ENCODE measurements at places on chromosomes 5 and 9.

GRCh38 chr9:115636596-115636995, 517.0 kb upstream of the PAPPA start:
- peak; percentile 53 for DNase-seq

DNA sequence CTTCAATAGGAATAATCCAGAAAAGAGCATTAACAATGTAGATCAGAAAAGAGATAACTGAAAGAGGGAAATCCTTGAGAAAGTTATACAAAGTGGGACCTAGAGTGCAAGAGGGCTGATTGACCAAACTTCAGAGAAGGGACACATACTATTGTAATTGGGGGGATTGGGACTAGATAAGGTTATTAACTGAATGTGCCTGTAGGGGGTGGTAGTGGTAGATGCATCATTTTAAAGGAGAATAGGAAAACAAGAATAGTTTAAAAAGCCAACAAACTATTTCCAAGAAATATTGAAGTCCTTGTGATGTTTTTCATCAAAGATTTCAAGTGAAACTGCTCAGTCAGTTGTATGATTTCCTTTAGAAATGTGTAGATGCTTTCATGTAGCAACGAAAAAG, 468.5 kb downstream of the TAF11L14 start:
- DNase-seq: no peak

GRCh38 chr5:76947082-76947503, 5.8 kb upstream of the CRHBP start:
- DNase-seq: no peak

- peak; percentile 56 for DNase-seq
Measured at GRCh38 chr9:35954942-35955546, 2.9 kb downstream of the OR2S2 start.

GRCh38 chr9:123450098-123450770, 94.2 kb downstream of the CRB2 start:
- DNase-seq: no peak

GRCh38 chr5:61397238-61397637, 65.2 kb downstream of the ZSWIM6 start:
- DNase-seq: no peak

- no peak for DNase-seq
Measured at GRCh38 chr5:14383923-14384322, 197.7 kb upstream of the OTULINL start.

- no peak for DNase-seq
Measured at GRCh38 chr5:1391691-1392090, 46.8 kb upstream of the CLPTM1L start.

DNA sequence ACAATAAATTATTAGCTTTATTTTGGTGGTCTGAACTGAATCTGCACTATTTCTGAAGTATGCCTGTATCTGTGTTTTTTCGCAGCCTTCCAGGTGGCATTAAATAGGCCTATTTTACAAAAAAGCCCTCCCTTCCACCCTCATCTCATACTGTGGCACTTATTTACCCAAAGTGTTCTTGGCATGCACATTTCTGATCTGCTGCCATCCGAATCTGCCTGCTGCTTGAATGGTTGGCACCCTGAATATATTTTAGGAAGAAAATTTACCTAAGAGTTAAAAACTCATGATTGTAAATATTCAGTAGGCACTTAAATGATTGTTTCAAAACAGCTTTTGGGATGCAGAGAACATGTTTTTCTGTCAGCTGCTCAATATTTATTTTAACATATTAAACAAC, 150.1 kb downstream of the SLC28A3 start:
- no peak for DNase-seq

DNA sequence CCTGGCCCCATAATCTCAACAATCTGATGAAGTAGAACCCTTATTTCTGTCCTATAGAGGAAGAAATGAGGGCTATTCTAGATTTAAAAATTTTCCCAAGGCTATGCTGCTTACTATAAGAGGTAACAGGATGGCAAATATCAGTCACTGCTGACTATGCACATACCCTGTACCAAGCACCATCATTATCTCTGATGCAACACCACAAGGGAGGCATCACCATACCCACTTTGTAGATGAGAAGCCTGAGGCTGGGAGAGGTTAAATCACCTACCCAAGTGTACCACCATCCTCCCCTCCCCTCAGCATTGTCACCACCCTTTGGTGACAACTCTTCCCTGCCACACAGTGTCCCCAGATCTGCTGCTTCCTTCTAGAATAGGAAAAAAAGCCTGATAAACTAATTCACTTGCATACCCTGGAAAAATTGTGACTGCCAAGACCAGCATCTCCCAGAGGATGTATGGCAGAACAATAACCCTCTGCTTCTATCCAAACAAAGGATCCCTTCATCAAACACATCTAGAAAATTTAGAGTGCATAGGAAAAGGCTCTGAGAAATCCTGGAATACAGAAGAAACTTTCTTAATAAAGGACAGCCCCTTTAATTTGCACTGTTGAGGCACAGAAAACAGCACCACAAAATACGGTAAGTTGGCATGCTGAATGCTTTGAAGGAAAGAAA, 48.3 kb downstream of the PRRC1 start:
- DNase-seq: no peak

DNA sequence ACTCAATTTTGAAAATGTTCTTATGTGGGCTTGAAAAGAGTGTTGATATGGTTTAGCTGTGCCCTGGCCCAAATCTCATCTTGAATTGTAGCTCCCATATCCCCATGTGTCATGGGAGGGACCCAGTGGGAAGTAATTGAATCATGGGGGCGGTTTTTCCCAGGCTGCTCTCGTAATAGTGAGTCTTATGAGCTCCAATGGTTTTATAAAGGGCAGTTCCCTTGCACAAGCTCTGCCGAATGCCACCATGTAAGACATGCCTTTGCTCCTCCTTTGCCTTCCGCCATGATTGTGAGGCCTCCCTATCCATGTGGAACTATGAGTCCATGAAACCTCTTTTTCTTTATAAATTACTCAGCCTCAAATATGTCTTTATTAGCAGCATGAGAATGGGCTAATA, 71.0 kb downstream of the USP20 start:
- DNase-seq: no peak

DNA sequence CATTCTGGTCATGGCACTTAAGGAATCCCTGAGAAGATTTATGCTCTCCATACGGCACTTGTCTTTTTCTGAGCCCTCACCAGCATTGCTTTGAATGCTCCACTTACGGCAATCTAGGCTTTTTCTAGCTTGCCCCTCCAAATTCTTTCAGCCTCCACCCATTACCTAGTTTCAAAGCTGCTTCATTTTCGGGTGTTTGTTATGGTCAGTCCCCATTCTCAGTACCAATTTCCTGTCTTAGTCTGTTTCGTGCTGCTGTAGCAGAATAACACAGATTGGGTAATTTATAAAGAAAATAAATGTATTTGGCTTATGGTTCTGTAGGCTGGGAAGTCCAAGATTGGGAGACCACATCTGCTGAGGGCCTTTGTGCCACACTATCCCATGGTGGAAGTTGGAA, 42.0 kb downstream of the ARHGEF28 start:
- DNase-seq: no peak

DNA sequence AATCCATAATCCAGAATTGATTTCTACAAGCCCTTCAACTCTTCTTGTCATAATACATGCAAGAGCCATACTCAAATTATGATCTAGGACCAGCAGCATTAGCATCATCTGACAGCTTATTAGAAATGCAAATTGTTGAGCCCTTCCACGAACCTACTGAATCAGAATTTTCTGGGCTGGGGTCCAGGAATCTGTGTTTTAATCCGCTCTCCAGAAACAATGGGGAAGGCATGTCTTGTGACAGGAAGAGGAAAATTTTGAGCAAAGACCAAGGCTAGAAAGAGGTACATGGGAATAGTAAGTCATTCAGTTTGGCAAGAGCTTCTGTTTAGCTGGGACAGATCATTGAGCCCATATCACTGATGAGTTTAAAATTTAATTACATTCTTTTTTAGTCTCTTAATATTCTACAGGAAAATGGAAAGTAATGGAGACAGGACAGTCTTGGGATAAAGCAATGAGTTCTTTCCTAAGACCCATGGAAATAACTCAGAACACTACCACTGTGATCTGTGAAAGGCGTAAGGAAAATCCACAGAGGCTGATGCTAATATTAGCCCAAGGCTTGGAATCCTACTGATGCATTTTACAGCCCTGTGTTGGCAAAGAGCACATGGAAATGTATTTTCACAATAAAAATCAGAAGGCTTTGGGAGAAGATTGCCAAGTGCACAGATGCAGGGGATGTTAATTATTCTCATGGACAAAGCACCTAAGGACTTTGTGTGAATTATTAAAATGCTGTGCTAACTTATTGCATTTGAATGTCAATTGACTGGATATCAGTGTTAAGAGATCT, 73.7 kb upstream of the STK32A start:
- no peak for DNase-seq

DNA sequence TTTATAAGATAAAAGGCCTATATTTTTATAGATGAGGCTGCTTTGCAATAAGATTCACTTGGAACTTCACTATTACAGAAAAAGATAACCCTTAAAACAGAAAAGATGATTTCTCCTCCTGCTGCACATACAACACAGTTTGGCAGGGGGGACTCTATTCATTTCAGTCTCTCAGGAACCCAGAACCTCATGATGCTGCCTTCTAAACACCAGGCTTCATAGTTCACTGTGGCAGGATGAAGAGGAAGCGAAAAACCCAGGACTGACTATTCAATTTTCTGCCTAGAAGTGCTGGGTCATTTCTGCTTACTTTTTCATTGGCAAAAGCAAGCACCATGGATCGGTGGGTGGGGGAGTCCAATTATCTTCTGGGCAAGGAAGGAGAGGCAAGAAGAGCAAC, 179.5 kb downstream of the NTRK2 start:
- DNase-seq: no peak

DNA sequence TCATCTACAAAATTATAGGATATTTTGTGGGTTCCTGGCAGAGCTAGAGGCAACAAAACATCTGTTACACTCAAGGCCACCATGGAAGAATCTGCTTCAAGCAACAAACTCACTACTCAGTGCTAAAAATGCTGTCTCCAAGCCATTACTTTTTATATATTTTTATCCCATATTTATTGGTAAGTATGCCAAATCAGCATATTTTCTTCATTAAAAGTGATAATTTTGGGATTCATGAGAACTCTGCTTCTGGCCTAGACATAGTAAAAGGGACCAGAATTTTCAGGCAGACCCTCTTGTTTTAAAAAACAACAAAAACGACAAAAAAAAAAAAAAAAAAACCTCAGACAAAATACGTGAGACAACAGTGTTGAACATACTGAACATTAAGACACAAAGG, 236.0 kb downstream of the EDIL3 start:
- no peak for DNase-seq

DNA sequence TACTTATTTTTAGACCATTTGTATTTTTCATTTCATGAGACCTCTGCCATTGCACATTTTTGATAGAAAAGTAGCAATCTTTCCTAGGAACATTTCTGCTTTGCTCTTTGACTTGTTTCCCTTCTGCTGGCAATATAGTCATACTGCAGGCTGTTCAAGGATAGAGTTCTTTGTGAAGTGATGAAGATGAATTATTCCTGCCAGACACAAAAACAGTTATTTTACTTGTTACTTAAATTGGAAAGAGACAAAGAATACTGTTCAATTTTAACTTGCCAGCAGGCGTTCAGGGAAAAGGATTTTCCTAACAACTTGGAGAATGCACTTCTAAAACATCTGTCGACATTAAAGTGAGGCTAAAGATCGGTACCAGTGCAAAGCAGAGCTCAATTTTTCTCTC, 251.7 kb upstream of the ACTBL2 start:
- no peak for DNase-seq

GRCh38 chr5:1448511-1449011, 3.3 kb upstream of the SLC6A3 start:
- peak; percentile 5 for DNase-seq

GRCh38 chr5:96721351-96721977, 59.3 kb downstream of the CAST start:
- DNase-seq: peak; percentile 86

DNA sequence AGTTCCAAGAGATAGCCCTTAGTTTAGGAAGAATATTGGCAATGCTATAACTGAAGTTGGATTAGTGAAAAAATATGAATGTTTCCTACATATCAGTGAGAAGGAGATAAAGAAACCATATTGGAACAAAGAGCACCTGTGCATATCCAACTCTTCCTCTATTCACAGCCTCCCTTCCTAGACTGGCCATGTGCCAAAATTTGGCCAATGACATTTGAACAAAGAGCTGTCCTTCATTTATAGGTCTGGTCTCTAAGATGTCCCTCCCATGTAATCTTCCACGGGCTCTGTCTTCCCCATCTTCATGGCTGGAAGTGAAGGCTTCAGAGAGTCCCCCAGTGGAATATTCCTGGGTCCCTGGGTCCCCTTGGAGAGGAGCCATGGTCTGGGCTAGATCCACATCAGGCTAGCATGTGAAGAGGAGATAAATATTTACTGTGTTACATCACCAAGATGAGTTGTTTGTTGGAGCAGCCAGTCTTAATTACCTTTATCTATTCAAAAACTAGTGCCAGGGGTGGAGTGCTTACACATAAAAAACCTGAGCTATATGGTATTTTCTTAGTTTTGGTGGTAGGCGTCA, 190.0 kb upstream of the S1PR3 start:
- DNase-seq: no peak

DNA sequence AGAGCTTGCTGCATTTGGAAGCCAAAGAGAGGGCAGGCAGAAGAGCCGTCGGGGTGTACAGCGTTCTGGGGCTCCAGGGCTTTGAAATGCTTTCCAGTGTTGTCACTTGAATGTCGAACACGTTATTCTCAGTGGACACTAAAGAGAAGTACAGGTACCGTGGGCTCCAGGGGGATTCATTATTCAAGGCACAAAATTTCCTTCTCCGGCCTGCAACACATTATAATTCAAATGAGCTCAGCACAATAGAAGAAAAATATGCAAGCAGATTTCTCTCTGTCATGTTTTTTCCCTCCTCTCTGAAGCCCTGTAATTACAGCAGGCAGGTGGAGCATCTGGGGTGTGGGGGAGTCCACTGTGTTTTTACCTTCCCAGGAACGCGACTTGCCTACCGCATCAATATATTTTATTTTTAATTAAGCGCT, 293.1 kb downstream of the ZSWIM6 start:
- no peak for DNase-seq

- no peak for DNase-seq
Measured at GRCh38 chr5:74772359-74772758, 5.3 kb downstream of the NSA2 start.

- no peak for DNase-seq
Measured at GRCh38 chr5:127892467-127893207, 189.4 kb downstream of the CCDC192 start.

DNA sequence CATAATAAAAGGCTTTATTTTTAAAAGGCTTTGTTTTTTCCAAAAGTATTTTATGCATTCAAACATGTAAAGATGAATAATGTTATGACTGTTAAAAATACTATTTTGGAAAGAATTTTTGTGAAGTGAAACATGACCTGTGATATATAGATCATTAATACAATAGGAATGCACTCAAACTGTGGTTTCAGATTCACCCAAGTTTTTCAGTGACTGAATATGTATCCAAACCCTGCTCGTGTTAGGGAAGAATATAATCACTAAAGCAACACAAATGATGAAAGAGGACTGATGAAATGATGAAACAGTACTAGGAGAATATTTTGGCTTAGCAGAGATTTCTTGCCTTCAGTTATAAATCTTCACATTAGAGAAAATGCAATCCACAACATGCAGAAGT, 278.0 kb downstream of the ADAMTS6 start:
- no peak for DNase-seq

GRCh38 chr5:57839025-57839424, 356.4 kb upstream of the ACTBL2 start:
- DNase-seq: no peak

- no peak for DNase-seq
Measured at GRCh38 chr5:141493500-141494422, 4.9 kb downstream of the PCDHGC5 start.
